ENCODE measurements at places on chromosomes 1 and 21. TPM values are rescaled to one million over a fixed set of nuclear protein-coding genes. Genes with fewer than 3 reads are reported as not detected.

DNA sequence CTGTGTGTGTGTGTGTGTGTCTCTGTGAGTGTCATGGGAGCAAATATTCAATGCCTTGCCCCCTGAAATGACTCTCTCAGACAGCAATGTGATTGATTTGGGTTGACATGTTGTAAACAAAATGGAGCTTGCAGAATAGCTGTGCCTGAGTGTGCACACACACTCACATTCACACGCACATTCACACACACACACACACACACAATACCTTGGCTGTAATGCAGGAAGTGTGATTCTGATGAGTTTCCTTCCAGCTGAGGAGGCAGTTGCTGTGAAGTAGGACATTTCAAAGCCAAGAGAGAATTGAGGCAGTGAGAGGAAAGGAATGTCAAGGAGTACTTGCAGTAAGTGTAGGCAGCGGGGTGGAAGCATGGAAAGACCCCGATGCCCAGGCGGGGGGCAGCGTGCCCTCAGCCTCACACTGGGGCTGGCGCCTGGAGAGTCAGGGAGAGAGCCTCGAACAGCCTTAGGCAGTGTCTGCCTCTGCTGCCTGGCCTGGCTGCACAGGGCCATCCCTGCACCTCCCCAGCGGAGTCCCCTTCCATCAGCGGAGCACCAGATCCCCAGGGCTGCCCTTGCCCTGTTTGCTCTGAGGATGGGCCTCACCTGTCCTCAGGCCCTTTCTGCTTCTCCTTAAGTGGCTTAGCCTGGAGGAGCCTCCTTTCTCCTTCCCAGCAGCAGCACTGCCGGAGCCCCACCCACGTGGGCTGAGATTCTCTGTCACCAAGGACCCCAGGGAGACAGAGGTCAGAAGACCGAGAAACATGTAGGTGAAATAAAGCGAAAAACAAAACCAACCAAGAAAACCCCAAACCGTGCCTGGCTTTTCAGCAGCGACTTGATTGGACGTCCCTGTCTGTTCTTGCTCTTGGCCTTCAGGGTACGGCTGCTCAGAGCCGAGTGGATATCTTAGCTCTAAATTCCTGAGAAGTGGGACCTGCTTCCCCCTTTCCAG, 9.2 kb downstream of the VASH2 start:
- H3K36me3 ChIP-seq = no peaks in the 10 kb centered on the region
- H3K27ac ChIP-seq = no peak overlapping the region
- H3K27me3 ChIP-seq = peaks cover 28% of the 10 kb centered on the region

GRCh38 chr1:219333626-219334025, 159.9 kb downstream of the LYPLAL1 start:
- no peak overlapping the region for H3K27ac ChIP-seq
- no peaks in the 10 kb centered on the region for H3K4me1 ChIP-seq
- H3K36me3 ChIP-seq = no peaks in the 10 kb centered on the region
- peaks cover 9% of the 10 kb centered on the region for H3K27me3 ChIP-seq
- H3K4me3 ChIP-seq = no peak overlapping the region

DNA sequence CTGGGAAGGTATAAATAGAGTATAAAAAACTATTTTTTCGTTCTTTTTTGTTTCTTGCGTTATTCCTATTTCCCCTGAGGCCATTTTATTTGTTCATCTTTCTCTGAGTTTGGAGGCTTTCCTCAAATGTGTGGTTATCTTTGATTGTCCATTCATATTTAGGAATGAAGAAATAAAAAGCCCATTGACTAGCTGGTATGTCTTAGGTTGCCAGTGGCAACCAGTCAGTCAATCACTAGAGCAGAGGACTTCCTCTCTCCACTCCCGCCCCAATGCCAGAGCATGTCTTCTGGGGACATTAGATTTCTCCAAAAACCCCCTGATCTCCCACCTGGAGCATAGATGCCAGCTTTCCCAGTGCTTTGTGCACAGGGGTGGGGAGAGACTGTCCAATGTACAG, 20.7 kb upstream of the FOXE3 start:
- H3K4me3 ChIP-seq = no peak overlapping the region
- no peak for DNase-seq
- H3K27ac ChIP-seq = no peak overlapping the region
- no peaks in the 10 kb centered on the region for H3K4me1 ChIP-seq

The UBE2U gene
- not detected for total RNA-seq

- no peaks in the 10 kb centered on the region for H3K4me1 ChIP-seq
- H3K4me3 ChIP-seq = no peak overlapping the region
- no peak for DNase-seq
- no peaks in the 10 kb centered on the region for H3K36me3 ChIP-seq
Measured at GRCh38 chr1:217343907-217344306, 287.0 kb downstream of the GPATCH2 start.

The IL23R gene
- 7.4 TPM for total RNA-seq

DNA sequence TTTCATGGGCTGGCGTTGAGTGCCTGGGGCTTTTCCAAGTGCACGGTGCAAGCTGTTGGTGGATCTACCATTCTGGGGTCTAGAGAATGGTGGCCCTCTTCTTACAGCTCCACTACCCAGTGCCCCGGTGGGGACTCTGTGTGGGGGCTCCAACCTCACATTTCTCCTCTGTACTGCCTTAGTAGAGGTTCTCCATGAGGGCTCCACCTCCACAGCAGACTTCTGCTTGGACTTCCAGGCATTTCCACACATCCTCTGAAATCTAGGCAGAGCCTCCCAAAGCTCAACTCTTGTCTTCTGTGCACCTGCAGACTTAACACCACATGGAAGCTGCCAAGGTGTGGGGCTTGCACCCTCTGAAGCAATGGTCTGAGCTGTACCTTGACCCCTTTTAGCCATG, 82.1 kb downstream of the CCDC18 start:
- peaks cover 40% of the 10 kb centered on the region for H3K36me3 ChIP-seq
- DNase-seq = no peak
- no peaks in the 10 kb centered on the region for H3K27me3 ChIP-seq
- H3K27ac ChIP-seq = no peak overlapping the region
- peaks cover 6% of the 10 kb centered on the region for H3K4me1 ChIP-seq

DNA sequence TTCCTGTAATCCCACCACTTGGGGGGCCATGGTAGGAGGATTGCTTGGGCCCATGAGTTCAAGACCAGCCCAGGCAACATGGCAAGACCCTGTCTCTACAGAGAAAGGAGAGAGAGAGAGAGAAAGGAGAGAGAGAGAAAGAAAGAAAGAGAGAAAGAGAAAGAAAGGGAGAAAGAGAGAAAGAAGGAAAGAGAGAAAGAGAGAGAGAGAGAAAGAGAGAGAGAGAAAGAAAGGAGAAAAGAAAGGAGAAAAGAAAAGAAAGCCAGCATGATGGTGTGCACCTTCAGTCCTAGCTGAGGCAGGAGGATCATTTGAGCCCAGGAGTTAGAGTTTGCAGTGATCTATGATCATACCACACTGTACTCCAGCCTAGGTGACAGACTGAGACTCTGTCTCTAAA, 82.8 kb downstream of the DISP3 start:
- H3K4me3 ChIP-seq = no peak overlapping the region
- no peak overlapping the region for H3K27ac ChIP-seq
- DNase-seq = no peak
- no peaks in the 10 kb centered on the region for H3K4me1 ChIP-seq

DNA sequence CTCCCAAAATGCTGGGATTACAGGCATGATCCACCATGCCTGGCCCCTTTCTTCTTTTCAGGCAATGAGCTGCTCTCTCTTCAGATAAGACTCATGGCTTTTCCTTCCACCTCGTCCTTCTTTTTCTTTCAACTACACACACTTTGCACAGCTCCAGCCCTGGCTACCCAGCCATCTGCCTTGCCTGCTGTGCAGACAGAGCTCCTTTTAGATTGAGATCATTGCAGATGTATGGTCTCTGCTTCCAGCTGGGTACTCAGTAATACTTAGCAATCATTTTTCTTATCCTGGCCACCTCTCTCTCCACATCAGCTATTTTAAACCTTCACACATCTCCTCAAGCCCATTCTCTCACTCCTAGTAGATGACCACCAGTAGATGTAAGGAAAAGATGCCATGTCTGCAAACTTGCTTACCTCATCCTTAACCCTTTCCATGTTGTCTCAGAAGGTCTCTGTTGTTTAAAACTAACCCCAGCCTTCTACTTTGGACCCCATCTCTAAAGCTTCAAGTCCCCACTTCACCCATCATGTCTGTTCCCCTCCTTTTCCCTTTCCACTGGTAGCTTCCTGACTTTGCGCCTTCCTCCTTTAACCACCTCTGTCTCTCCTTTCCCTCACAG, 7.3 kb downstream of the RAB4A start:
- no peak overlapping the region for H3K27ac ChIP-seq
- H3K36me3 ChIP-seq = peaks cover 8% of the 10 kb centered on the region

GRCh38 chr1:113681596-113682337, 77.5 kb downstream of the PHTF1 start:
- H3K27ac ChIP-seq = no peak overlapping the region

The NTPCR gene
- 41.6 TPM for total RNA-seq

All from natural killer cell treated with Interleukin-12 subunit alpha and Interleukin-12 subunit beta and Interleukin-15 and Interleukin-18, amount 100 ng/mL, for 72 hours (primary cell).